ENCODE measurements at places on chromosomes 12 and 14.

GRCh38 chr12:1812650-1813302 lies 7.6 kb upstream of the LRTM2 start:
- DNase-seq: peak; percentile 37

DNA sequence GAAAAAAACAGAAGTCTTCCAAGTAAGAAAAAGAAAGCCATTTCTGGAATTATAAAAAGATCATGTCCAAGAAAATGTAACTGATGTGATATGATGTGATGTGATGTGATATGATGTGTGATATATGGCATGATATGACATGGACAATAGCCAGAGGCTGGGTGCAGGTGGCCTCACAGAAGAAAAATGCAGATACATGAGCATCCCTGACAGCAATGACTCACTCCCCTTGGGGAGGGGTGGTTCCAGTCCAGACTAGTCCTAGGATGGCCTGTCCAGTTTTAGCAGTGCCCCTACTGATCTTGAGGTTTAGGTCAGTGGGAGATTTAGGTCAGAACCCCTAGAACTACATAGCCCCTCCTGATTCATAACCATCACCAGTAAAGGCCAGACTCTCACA lies 3.5 kb upstream of the RHOJ start:
- peak; percentile 31 for DNase-seq

DNA sequence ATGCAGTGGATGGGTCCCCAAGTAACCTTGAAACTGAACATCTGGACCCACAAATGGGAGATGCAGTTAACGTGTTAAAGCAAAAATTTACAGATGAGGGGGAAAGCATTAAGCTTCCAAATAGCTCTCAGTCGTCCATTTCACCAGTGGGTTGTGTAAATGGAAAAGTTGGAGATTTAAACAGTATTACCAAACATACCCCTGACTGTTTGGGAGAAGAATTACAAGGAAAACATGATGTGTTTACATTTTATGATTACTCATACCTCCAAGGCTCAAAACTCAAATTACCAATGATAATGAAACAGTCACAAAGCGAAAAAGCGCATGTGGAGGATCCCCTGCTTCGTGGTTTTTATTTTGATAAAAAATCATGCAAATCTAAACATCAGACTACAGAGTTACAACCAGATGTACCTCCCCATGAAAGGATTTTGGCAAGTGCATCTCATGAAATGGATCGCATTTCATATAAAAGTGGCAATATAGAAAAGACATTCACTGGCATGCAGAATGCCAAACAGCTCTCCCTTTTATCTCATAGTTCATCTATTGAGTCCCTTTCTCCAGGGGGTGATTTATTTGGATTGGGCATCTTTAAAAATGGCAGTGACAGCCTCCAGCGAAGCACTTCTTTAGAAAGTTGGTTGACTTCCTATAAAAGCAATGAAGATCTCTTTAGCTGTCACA lies 116.6 kb upstream of the NPAS3 start:
- DNase-seq: no peak

DNA sequence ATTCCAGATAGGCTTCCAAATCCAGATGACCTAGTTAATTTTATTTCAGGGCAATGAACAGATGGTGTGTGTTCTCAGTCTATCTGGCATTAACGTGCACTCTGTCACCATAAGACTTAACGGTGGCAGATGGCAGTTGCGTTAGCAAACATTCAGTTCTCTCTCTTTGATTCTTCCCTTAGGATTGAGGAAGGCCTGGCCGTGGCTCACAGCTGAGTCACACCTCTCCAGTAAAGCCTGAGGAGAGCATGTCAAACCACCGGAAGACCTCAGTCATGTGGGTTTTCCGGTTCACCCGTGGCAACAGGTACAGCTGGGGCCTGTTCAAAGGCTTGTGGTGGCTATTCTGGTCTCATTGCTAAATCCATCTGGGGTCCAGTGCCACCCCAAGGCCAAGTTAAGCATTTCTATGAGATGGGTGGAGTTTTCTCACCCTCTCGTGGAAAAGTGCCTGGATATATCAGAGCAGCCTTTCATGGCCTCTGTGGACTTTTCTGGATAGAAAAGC lies 545.1 kb upstream of the ATP2B1 start:
- DNase-seq: peak; percentile 88

DNA sequence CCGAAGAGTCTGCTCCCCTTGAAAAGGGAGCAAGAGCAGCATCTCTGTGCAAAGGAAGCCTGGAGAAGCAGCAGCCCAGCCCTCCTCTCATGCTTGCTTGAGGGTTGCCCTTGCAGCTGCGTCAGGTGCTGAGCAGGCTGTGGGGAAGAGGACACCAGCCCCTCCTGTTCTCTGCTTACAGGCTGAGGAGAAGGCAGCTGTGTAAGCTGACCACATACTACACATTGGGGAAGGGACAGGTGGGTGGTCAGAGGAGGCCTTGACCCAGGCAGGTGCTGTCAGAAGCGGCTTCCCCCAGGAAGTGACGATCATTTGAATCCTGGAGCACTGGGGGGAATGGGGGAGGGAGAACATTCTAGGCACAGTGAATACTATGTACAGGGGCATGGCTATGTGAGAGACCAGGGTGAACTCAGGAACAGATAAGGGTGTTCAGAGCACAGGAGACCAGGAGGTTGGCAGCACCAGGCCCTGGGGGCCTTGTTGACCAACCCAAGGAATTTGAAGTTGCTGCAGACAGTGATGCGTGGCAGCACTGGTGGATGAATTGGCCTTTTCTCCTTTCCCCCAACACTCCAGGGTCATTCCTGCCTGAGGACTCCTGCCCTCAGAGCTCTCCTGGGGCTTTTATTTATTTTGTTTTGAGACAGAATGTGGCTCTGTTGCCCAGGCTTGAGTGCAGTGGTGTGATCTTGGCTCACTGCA lies 2.7 kb upstream of the KLC1 start:
- DNase-seq: no peak

- DNase-seq: peak; percentile 46
These were observed 12.3 kb downstream of the METTL3 start for GRCh38 chr14:21498540-21499526.

- peak; percentile 60 for DNase-seq
These were observed 12.1 kb downstream of the ETV6 start for GRCh38 chr12:11661491-11662089.

- no peak for DNase-seq
These were observed 39.1 kb upstream of the GZMB start for GRCh38 chr14:24673059-24673458.

- DNase-seq: no peak
These were observed 17.0 kb downstream of the TMEM63C start for GRCh38 chr14:77198561-77198960.

DNA sequence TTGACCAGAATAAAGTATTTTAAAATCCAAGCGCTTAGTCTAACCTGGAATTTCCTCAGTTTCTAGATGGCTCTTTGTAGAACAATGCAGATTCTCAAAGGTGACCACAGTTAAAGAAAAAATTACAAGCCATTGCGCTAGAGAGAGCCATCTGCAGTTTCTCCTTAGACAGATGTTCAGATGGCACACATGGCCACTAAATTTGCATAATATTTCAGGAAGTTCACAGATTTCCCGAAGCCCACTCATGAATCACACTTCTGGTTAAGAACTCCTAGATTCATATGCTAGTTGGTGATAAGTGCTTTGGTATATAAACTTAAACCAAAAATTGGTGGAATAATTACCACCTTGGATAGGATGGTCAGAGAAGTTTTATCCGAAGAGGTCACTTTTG lies 749 bp downstream of the AKAP3 start:
- DNase-seq: no peak

DNA sequence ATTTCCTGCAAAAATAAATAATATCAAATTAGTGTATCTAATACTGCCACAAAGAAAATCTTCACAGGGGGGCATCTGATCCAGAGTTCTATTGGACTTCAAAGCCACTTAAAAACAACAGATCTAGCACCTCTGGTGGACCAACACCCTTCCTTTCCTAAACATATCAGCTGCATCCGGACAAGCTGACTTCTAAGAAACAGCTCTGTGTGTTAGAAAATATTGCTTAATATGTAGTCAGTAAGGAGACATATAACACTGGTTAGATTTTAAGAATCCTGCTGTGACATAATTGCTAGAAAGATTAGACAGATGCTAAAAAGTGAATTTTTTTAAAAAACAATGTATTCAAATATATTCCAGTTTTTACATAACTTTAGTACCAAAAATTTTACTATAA lies 61.1 kb upstream of the PTPRB start:
- DNase-seq: no peak
